Naive thymus-derived CD4-positive, alpha-beta T cell (primary cell): ENCODE measurements at places on chromosomes 2 and 18. TPM values are rescaled to one million over a fixed set of nuclear protein-coding genes. Genes with fewer than 3 reads are reported as not detected.

- no peak for DNase-seq
Observed at GRCh38 chr18:78766651-78767533, 212.7 kb upstream of the SALL3 start.

GRCh38 chr18:24656551-24657443 is 196.4 kb downstream of the HRH4 start:
- no peak for DNase-seq

DNA sequence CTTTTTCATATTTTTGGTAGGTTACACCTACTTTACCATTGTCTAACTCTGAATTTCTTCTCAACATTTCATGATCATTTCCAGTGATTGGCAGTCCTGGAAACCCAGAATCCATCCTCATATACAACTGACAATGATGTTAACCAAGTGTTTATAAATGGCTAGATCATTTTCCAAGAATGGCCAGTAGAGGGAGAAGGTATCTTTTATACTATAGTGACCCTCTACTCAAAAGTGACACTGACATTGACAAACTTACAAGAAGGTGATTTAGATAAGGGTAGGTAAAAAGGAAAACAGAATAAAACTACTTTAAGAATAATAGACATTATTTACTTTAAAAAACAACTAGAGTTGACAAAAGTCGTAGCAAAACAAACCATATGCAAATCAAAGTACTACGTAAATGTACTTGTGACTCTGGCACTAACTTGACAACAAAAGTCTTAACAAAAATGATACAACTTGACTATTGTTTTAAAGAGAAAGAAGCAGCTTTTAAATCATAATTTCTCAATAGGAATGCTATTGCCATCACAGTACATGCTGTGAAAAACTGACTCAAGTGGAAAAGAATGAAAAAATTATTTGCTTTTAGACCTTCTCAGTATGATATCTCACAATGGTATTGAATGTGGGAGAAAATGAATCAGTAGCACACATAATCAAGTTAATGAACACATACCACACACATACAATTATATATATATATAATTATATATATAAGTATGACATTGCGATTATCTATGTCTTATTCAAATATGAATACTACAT is 76.6 kb upstream of the GRB14 start:
- no peak for DNase-seq

DNA sequence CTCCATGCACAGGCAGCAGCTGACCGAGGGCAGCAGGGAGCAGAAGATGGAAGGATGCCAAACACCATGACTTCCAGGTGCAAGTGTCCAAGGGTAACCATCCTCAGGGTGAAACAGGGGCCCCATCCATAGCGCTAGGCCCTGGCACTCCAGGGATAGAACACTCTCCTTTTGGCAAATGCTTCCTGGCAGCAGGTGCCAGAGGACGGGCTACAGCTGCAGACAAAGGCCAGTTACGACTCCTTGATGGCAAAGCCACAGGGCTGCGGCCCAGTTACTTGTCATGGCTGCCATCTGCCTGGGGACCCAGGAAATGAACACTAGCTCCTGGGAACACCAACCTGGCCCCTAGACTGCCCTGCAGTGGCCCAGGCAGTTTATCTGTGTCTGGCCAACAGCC is 178.8 kb downstream of the TMEM163 start:
- no peak for DNase-seq

DNA sequence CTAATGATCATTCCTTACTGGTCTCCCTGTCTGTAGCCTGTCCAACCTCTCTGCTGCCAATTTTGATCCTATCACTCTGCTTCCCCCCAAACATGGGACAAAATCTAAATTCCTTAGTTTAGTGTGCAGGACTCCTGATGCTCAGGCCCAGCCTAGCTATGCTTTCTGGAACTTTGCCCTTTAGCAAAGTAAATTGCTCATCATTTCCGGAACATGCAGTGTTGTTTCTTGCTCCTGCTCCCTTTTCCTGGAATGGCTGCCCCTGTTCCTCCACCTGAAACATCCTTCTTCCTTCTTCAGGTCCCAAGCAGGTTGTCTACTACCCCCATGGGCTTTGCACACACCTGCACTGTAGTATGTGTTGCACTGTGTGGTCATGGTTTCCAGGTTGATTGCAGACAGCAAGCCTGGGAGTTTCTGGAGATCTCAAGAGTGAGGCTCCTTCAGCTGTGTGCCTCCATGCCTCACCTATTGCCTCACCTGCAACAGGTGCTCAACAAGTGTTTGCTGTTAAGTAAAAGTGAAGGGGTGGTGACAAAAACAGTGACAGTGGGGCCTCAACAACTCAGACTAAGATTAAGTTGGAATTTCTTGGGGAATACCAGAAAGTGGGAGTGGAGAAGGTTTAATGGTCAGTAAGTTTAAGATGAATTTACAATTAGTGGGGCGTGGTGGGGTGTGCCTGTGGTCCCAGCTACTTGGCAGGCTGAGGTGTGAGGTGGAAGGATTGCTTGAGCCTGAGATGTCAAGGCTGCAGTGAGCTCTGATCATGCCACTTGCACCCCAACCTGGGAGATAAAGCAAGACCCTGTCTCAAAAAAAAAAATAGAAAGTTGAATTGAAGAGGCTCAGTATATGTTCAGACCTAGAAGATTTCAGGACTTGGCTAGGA is 120.0 kb downstream of the DNAH6 start:
- no peak for DNase-seq

DNA sequence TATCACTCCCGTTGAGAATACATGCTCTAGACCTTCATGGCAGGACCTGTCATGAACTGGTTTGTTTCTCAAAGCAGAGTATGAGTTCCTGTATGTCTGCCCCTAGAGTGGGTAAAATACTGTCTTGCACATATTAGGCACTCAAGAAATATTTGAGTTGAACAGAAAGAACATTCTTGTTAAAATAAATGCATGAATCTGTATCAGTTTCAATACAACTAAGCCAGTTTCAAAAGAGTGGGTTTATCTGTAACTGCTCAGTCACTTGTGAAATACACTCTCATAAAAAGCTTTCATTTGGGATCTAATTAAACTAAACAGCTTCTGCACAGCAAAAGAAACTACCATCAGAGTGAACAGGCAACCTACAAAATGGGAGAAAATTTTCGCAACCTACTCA is 69.2 kb downstream of the RFTN2 start:
- no peak for DNase-seq

DNA sequence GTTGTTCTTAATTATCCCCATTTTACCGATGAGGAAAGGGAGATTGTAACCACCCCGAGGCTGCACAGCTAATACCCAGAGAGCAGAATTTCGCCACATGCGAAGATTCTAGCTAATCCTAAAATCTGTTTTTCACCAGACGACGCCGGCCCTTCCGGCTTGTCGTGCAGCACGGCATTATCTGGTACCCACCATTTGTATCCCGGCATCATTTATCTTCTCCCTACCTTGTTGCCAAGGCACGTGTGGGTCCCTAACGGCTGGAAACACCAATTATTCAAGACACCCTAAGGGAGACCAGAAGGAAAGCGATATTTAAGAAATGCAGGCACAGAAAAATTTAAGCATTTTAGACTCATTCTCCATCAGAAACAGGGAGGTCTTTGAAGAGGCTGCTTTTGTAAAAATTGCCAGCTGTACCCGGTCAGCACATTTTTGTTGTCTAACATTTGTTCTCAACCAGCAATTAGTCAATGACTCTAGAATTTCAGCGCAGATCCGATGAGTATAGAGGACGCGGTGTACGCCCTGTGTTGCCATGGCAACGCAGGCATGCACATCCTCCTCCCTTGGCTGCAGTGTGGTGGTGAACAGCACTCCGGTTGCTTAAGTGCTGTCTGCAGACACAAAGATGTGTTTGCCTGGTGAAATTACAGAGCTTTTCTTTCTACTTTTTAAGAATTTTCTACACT is 111.6 kb downstream of the AGAP1 start:
- no peak for DNase-seq

DNA sequence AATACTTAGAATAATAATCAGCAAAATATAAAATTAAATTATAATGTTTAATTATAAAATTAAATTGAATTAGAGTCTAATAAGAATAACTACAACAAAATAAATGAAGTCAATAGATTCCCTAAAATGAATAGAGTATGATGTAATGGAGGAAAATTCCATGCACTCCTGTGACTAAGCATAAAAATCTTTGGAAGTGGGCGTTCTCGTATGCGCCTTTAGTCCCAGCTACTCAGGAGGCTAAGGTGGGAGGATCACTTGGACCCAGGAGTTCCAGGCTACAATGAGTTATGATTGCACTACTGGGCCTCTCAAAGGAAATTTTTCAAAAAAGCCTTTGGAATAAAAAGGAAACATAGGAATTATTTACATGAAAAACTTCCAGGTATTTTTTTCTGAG is 955.4 kb upstream of the POU3F3 start:
- DNase-seq = no peak

DNA sequence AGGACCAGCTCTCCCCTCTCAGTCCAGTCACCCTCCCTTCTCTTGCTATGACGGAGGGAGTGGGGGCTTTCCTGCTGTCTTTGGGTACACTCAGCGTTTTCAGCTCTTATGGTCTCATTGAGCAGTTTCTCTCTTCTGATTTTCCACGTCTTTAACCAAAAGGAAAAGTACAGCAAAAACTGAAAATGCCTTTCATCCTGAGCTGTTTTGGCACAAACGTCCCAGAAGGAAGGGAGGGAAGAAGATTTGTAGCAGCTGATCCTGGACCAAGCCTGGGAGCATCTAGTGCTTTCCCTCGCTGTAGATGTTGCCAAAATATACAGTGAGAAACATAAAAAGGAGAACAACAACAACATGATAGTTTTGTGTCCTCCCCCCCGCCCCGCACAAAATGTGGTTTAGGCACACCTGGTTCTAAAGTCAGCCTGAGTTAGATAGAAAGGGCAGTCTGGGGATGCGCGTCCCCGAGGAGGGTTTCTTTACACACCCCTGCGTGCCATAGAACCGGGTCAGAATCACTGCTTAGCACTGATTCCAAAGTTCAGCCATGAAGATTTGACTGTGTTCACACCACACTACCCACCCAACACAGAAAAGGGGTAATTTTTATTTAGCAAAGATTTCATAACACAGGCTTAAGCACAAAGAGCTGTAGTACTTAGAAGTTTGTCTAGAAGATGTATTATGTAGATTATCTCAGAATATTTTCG is 53.4 kb downstream of the SLC40A1 start:
- DNase-seq = no peak

COLEC11 gene
- total RNA-seq = not detected in 2 replicates

FEV gene
- not detected for total RNA-seq

CHST9 gene
- total RNA-seq = not detected
